HTR-8/SVneo (cell line): ENCODE measurements at places on chromosomes 11 and 22.

GRCh38 chr11:70908223-70908622 is 344.2 kb downstream of the SHANK2 start:
- DNase-seq: no peak

- peak; percentile 29 for DNase-seq
Observed at GRCh38 chr11:109697140-109697843, 275.3 kb downstream of the C11orf87 start.

- peak; percentile 73 for DNase-seq
Observed at GRCh38 chr11:117809236-117810055, 12.4 kb upstream of the DSCAML1 start.

GRCh38 chr11:58503361-58503856 is 4.5 kb downstream of the OR5B21 start:
- no peak for DNase-seq

- no peak for DNase-seq
Observed at GRCh38 chr22:28607795-28608194, 71.8 kb downstream of the TTC28 start.

DNA sequence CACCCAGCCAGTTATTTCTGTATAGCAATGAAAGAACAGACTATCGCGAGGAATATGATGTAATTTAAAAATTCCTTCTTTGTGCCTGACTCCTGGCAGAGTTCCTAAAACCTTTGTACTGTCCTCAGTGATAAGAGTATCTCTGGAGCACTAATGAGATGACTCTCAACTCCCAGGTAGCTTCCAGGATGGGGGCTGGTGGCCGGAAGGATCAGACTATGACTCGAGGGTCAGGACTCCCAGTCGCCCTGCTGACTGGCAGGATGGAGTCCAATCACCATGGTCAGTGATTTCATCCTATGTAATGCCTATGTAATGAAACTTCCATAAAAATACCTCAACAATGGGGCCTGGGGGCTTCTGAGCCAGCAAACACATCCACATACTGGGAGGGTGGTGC is 135.1 kb downstream of the SHANK2 start:
- no peak for DNase-seq

DNA sequence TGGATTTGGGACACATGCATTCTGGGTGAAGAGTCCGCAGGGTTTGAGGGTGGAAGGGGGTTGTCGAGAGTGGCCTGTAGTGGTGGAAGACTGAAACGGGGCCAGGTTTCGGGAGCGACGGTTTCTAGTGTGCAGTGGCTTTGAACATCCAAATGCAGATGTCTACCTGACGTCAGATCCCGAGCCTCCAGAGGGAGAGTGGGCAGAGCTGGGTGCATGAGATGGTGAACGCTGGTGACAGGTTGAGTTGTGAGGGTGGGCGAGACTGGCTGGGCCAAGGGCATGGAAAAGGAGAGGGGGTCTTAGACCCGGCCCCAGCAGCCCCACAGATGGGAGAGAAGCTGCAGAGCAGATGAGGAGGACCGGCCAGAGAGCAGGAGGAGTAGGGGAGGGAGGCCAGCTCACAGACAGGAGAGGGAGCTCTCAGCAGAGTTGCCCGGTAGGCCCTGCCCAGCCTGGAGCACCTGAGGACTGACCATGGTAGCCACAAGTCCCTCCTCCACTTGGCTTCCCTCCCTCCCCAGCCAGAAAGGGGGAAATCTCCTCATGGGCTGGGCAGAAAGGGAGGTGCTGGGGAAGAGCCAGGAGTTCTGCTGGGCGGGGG is 14.2 kb downstream of the KCNJ4 start:
- no peak for DNase-seq

GRCh38 chr22:19012308-19012986 is 76.4 kb upstream of the PRODH start:
- no peak for DNase-seq

DNA sequence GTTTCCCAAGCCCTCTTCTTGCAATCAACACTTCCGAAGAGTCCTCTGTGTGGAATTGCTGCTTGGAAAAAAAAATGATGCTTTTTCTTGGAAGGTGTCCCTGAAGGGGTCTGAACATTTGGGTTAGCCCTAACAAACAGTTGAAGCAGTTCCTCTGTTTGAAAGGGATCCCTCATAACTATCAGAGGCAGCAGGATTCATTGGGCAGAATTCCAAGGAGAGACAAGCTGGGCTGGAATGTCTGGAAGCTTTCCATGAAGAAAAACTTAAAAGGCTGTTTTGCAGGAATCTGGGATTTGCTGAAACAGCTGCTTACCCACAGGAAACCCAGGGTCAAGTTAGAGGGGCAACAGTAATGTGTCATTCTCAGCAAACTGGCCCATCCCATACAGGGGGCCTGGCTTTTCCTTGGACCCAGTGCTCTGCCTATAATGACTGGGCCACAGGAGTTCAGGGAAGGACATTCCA is 3.1 kb downstream of the CSNK2A3 start:
- DNase-seq: no peak

GRCh38 chr22:50674606-50675552 is 2.3 kb downstream of the SHANK3 start:
- DNase-seq: no peak
